ENCODE measurements at places on chromosomes 12 and 14.

- no peak for DNase-seq
Measured at GRCh38 chr12:59737725-59738463, 142.1 kb downstream of the SLC16A7 start.

DNA sequence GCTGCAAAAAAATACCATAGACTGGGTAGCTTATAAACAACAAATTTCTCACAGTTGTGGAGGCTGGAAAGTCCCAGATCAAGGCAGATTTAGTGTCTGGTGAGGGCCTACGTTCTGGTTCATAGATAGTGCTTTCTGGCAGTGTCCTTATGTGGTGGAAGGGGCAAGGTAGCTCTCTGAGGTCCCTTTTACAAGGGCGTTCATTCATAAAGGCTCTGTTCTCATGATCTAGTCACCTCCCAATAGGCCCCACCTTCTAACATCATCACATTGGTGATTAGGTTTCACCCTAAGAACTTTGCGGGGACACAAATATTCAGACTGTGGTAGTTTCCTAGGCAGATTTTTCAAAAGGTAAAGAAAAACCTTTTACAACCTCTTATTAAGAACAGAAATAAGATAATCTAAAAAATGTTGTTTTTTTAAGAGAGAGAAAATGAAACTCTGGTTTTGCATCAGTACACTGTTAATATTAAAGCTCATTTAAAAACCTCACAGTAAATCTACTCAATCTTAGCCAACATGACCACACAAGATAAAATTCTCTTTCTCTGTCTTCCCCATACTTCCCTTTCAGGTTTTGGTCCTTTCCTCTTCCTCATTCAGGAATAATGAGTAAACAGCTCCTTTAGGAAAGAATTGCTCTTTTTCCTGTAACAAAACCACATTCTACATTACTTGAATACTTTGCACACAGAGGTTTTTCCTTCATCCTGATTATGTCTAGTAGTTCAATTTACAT, 117.5 kb downstream of the UNC79 start:
- DNase-seq = no peak

GRCh38 chr12:109302770-109303169, 6.3 kb downstream of the FOXN4 start:
- no peak for DNase-seq

- no peak for DNase-seq
Measured at GRCh38 chr12:22333713-22334409, 646 bp downstream of the ST8SIA1 start.

- DNase-seq = no peak
Measured at GRCh38 chr12:109961201-109961600, 35.0 kb downstream of the GIT2 start.

DNA sequence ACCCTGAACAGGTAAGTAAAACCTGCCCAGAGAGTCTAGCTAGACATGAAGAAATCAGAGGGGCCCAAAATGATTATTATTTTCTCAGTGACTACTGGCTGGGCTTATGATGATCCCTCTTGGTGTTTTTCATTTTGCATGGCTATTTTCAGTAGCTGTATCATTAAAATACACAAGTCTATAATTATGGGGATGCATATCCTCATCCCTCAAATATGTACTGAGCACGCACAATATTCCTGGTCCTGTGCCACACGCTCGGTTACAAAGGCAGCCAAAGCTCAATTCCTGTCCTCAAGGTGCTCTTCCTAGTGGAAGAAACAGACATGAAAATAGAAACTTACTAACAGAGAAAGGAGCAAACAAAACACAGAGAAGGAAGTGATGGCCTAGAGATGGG, 180.0 kb downstream of the DAD1 start:
- DNase-seq = no peak

GRCh38 chr14:52266179-52266578, 1.3 kb upstream of the PTGDR start:
- DNase-seq = no peak

GRCh38 chr12:68803948-68804656, 3.9 kb upstream of the MDM2 start:
- DNase-seq = no peak

DNA sequence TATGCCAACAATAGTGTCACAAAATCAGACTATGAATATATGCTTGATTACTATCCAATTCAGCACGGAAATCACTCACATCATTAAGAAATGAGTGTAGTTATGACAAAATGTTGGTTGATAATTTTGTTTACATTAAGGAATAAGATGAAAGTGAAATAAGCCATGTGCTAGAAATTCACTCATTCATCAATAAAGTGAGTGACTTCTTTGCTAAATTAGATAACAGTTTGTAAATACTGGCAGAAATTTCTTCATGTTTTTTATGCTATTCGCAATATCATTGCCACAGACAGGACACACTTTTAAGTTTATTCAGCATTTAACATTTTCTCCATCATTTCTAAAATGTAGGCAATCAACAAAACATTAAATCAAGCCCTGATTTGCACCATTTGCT, 147.5 kb upstream of the FSCB start:
- no peak for DNase-seq

DNA sequence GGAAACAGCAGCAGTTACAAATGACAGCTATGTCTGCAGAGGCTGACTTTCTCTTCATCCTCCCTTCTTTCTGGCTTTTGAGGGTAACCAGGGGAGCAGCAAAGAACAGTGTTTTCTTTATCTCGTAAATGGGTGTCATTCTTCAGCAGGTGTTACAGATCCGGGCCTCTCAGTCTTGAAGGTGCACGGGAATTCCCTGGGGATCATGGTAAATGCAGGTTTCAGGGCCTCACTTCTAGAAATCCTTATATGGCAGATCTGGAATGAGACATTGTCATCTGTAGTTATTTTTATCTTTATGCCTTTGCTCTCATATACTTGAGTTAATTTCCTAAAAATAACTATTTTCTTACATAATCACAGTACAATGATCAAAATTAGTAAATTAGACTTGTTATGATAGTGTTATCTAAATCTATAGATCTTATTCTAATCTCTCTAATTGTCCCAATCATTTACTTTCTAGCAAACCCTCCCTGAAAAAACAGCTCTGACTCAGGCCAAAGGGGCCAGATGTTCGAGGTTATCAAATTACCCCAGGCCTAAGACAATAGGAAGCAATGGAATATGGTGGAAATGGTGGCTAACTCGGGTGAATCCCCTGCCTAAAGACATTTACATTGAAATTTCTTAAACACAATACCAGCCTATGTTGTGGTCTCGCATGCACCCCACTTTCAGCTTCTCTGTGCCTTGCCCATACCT, 145.0 kb downstream of the CAND1 start:
- DNase-seq = no peak

GRCh38 chr14:104657101-104657524, 32.3 kb upstream of the INF2 start:
- no peak for DNase-seq

DNA sequence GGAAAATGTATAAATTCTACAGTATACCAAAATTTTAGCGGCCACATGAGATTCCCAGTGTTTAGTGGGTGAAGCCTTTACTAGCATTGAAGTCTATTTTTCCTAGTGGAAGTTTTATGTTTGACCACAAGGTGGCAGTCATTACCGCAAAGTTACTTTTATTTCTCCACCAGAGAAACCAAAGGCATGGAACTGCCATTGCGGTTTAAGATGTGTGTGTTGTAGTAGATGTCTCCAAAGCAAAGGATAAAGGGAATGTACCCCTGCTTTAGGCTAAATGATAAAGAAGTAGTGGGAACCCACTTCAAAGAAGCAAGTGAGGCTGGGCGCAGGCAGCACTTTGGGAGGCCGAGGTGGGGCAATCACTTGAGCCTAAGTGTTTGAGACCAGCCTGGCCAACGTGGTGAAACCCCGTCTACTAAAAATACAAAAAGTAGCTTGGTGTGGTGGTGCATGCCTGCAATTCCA, 140.5 kb downstream of the PRKCH start:
- peak; percentile 64 for DNase-seq

DNA sequence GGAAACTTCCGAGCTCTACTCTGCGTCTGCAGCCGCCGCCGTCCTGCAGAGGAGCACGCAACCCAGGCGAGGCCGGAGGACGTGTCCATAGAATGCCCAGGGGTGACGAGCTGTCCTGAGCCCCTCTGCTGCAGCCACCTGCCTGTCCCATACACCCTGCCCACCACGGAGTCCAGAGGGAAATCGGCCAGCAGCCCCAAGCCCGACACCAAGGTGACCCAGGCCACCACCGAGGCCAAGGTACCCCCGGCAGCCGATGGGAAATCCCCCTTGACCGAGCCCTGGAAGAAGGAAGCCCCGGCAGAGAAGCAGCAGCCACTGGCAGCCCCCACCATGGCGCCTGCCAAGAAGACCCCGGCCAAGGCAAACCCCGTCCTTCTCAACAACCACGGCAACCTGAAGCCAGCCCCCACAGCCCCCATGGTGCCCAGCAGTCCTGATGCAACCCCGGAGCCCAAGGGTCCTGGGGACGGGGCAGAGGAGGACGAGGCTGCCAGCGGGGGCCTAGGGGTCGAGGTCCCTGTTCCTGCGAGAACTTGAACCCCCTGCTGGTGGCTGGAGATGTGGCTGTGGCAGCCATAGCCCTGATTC, 128.7 kb upstream of the C14orf180 start:
- no peak for DNase-seq

Data from foreskin melanocyte (primary cell).